MCF 10A (cell line): ENCODE measurements at places on chromosomes 2 and 18.

DNA sequence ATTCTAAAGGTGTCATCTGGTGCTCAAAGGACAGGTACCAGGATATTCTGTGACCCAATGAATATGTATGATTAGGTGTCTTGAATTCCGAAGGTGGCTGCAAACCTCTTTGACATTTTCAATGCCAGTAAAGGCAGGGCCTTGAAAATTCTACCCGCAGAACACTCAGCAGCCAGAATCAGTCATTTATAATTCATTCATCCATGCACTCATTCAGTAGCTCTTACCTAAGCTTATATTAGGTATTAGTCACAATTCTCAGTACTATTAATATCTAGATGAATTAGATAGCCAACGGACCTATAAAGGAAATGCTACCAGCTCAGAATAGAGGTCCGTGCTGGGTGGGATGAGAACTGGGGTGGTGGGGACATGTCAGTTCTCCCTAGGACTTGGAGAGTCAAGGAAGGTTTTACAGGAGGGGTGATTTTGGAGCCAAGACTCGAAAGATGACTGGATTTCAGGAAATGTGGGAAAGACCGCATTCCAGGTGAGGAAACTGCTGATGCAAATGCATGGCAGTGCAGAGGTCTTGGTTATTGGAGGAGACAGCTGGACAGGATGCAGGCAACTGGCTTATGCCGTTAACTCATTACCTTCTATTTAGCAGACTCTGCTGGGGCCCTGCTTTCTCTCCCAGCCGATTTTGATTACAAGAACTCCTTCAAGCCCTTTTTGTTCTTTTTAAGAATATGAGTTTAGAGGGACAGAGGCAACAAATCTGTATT is 7.2 kb downstream of the TRIB2 start:
- no peak for DNase-seq

DNA sequence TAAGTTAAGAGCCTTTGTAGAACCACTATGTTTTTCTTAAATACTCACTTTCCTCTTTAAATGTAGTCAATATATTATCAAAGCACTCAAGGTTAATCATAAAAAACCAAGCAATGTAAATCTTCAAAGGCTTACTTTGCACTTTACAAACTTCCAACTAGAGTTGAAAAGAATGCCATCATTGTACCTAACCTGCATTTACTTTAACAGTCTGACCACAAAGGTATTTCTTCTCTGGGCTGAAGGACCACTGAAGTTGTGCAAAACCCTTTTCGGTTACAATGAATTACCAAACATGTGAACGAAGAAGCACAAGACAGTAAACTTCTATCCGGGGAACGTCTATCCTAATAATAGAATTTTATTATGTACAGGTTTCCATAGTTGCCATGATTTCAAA is 3.0 kb downstream of the HNRNPLL start:
- peak; percentile 16 for DNase-seq

DNA sequence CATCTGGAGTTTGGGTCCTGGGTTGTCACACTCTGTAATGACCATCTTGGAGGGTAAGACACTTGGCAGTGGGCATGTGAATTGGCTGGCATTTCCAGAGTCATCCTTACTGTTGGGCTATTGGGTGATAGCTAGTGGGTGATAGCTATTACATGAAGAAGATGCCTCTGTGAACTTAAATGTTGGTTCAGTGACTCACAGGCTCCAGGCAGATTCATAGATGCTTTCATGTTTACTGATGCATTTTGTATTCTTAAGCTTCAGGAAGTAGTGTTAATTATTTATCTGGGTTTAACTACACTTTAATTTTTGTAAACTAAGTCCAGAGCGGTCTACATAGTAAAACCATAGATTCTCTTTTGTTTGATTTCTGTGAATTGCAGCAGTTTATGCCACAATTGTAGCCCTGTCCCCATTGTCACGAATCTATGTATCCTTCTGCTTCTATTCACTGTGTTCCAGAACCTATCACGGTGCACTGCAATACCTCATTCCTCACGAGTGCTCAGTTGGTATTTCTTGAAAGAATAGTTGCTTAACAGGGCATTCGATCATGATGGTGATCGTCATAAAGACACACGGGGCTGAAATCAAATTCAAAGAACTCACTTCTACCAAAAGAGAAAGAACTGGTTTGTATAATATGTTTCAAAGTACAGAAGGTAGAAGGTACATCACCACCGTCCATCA is 79.7 kb downstream of the GBX2 start:
- DNase-seq: no peak

- peak; percentile 33 for DNase-seq
Observed at GRCh38 chr2:231604101-231604684, 11.5 kb downstream of the TEX44 start.

- DNase-seq: peak; percentile 81
Observed at GRCh38 chr2:10434886-10435819, 13.0 kb downstream of the ODC1 start.

DNA sequence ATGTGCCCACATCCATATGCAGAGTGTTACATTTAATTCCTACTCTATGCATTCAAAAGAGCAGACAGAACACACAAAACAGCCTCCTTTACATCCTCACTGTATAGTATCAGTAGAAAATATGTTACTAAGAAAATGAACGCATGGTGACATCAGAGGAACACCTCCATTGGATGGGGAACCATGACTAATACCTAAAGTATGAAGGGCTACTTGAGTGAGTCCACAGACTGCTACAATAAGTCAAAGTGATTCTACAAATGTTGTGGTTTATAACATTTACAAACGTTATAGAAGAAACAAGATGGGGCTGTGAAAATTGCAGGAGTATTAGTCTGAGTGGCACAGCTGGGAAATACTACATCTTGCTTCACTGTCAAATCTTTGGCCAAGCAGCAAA is 1830.9 kb upstream of the PIK3C3 start:
- peak; percentile 61 for DNase-seq

GRCh38 chr2:227411320-227411989 is 23.7 kb upstream of the SCYGR1 start:
- peak; percentile 95 for DNase-seq

DNA sequence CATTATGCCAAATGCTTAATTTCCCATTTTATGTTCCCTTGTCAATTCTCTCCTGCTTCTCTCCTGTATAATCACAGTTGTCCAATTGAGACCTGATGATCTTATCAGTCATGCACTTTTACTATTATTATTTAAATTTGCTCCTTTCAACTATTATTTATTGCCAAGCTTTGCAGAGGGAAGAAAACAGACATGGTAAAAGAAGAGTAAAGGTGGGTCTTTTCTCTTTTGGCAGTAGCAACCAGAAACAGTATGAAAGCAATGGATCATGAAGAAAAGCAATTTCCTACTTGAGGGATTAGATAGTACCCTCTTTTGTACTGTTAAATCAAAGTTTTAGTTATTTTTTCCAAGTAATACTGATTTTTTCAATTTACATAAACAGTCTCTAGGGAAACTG is 667.4 kb downstream of the NRXN1 start:
- DNase-seq: no peak

DNA sequence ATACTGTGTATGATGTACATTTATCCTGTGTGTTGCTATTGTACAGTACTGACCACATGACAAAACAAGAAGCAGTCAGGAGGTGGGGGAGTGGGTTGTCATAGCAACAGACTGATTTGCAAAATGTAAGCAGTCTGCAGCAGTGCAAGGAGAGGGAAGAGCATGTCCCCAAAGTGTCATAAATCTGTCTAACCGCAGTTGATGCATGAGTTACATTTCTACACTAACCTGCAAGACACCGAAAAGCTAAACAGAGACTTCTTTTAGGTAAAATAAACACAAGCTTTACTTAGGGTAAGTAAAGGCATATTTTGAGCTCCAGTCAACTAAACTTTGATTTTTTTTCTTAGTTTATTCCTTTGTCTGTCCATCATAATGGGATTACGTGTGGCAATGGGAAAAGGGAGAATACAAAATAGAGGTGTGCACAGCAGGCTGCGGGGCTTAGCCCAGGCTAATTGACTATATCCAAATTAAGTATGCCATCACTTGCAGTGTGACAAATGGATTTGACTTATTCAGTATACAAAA is 134.5 kb downstream of the MEIS1 start:
- DNase-seq: no peak

GRCh38 chr2:24832073-24832461 is 38.8 kb downstream of the CENPO start:
- DNase-seq: no peak

DNA sequence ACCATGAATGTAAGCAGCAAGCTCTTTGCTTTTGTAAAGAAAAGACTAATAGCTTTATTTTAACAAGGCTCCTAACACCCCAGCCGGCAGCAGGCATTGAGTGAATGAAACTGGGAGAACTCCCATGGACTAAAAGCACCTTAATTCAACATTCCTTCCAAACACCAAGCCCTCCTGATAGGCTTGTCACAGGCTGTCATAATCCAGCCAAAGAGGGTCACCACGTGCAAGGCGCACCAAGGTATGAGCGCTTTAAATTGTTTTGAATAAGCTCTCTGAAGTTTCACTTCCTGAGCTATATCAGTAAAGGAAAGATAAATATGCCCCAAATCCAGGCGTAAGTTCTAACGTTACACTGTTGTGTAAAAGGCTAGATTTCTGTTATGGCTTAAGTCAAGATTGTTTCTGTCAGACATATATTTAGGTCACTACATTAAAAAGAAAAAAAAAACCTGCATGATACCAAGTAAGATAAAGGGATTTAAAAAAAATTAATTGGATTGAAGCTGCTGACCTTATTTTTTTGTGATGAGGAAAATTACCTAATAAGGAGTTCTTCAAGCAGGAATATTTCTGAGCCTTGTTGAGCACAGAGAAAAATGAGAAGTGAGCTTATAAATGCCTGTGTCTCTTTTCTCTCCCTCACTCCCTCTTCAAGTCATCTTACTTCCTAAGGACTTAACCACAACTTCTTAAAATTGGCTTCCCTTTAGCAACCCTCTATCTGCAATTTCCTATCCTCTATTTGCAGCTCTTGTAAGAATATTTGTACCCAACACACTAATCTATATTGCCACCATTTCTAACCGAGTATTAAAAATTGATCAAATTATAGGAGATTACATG is 136.1 kb upstream of the NRP2 start:
- no peak for DNase-seq

DNA sequence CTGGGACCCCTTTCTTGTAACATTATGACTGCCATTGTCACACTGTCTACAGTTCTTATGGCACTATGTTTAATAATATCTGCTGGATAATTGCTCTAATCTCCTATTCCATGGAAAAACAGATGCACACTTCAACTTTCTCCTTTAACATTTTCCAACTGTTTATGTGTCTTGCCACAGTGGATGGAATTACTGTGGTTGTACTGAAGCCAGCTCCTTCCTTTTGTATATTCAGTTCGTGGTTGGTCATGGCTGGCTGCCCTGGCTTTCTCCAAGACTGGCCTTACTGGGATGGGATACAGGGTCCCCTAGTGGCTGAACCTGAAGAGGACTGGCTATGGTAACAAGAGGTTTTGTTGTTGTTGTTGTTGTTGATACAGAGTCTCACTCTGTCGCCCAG is 113.9 kb downstream of the SS18 start:
- DNase-seq: no peak

- no peak for DNase-seq
Observed at GRCh38 chr2:122528061-122528460, 772.6 kb downstream of the TSN start.

- DNase-seq: no peak
Observed at GRCh38 chr2:176464886-176465564, 195.8 kb downstream of the MTX2 start.

GRCh38 chr2:2199841-2200240 is 131.2 kb downstream of the MYT1L start:
- DNase-seq: no peak

- no peak for DNase-seq
Observed at GRCh38 chr2:5328826-5329225, 363.4 kb upstream of the SOX11 start.

- DNase-seq: no peak
Observed at GRCh38 chr2:158714420-158714819, 80.7 kb upstream of the DAPL1 start.

- DNase-seq: peak; percentile 57
Observed at GRCh38 chr2:175111200-175111657, 56.8 kb downstream of the ATF2 start.

DNA sequence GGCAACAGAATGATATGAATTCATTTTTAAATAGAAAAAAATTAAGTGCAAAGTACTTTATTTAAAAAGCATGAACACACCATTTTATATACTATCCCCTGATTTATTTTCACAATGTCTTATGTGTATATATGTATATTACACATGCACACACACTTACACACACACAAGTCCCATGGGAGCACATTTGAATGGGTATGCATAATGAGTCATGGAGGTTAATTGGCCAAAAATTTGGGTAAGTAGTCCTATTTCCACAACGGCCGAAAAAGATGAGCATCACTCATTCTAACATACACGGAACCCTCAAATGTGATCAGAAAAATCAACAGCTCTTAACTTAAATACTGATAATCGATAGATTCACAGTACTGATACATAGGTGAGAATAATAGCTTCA is 97.4 kb upstream of the NABP1 start:
- peak; percentile 22 for DNase-seq

DNA sequence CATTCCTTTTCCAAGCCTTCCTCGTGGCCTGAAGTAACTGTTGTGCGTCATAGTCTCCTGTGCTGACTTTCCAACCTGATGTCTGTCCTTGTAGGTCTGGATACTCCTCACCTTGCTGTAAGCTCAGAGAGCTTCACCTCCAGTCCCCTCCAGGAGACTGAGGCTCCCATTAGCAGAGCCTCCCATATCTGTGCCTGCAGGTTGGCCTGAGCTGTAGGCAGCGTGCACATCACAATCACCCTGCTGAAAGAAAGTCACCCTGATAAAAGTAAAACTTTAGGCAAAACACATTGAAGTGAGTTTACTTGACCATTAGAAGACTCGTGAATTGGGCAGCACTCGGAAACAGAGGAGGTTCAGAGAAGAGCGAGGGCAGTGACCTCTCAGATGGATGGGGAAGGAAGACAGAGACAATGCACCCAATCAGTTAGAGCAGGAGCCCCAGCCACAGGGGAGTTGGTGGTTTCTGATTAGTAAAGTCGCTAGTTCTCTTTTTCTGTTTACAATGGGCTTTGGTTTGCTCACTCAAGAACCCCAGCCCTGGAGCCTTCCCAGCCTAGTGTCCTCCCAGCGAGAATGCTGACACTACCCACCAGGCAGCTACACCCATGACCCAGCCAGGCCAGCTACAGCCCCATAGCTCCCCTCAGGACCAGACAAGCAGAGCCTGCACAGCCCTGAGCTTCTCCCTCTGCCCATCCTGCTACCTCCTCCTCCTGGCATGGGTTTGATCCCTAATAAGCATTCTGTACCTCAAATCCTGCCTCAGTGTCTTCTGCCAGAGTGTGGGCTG is 12.1 kb upstream of the TPO start:
- DNase-seq: no peak

DNA sequence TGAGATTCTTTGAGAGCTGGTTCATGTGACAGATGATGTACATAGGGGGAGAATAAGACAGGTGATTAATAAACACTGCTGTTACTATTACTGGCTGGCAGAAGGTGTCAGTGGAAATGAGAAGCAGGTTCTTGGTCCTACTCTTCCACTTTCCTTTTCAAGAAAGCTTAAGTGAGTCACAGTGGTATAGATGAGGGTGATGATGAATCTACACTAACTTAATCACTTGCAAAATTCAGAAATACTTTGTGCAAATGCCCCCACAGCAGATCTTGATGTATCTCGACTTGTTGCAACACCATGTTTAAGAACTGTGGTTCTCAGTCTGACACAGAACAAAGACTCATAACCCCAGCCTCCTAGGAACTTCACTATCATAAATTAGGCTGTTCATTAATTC is 35.9 kb upstream of the MGAT5 start:
- no peak for DNase-seq

- peak; percentile 47 for DNase-seq
Observed at GRCh38 chr2:112121682-112122254, 16.4 kb upstream of the FBLN7 start.

- DNase-seq: peak; percentile 31
Observed at GRCh38 chr2:186543561-186544131, 46.2 kb upstream of the ITGAV start.
